ENCODE measurements at places on chromosomes 1 and 21.

GRCh38 chr1:12039164-12039525 lies 19.8 kb downstream of the MIIP start:
- DNase-seq = no peak

DNA sequence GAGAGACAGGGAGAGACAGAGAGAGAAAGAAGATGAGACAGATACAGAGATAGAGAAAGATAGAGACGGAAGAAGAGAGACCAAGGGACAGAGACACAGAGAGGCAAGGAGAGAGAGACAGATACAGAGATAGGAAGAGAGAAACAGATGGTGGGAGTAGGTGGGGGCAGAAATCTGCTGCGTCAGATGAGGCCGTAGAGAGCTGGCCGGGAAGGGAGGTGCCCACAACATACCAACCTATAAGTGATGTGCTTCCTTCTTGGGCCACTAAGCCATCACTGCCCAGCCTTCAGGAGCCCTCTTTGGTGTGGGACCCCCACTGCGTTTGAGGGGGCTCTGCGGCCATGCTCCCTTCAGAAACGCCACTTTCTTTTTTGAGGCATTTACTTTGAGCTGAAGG lies 307.6 kb upstream of the VAMP3 start:
- DNase-seq = no peak

DNA sequence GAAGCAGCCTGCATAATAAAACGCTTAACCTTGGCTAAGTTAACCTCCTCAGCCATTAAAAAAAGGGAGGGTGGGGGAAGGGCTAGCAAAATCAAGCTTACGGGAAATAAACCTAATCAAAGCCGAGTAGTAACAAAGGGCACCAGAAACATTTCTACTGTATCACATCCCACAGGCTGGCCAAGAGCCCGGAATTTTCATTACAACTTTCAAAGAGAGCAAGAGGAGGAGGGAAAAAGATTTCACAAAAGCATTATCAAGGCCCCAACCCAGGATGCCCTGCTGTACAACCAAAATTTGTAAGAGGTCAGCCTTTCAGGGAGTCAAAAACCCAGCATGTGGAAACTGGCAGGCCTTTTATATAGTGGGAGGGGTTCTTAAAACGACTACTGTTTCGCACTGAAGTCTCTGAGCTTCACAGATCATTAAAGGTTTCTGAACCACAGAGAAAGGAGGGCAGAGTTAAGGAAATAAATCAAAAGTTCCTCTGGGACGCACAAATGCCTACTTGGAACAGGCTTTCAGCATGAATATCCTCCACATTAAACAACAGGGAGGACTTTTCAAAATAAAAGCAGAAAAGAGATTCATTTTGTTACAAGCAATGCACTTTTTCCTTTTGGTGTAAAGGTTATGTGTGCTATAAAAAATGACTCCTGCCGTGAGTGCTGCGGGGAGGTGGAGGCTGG lies 90.4 kb downstream of the SLC45A1 start:
- peak; percentile 77 for DNase-seq

- DNase-seq = peak; percentile 15
Measured at GRCh38 chr1:198467342-198467741, 73.1 kb downstream of the ATP6V1G3 start.

DNA sequence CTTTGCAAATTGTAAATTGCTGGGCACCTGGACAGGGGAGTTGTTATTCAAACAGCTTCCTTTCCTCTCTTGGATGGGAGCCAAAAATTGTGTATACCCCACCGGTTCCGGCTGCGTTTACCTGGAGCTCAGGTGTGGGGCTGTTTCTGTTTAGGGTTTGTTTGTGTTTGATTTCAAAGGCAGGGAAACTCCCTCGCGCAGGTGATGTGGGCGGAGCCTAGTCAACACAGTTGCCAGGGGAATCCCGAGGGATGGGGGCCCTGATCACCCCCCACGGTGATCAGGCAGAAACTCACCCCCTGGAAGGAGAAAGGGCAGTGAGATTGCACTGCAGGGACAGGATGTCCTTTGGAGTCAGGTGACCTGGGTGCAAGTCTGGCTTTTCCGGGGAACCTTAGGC lies 28.3 kb downstream of the CDCP2 start:
- no peak for DNase-seq

DNA sequence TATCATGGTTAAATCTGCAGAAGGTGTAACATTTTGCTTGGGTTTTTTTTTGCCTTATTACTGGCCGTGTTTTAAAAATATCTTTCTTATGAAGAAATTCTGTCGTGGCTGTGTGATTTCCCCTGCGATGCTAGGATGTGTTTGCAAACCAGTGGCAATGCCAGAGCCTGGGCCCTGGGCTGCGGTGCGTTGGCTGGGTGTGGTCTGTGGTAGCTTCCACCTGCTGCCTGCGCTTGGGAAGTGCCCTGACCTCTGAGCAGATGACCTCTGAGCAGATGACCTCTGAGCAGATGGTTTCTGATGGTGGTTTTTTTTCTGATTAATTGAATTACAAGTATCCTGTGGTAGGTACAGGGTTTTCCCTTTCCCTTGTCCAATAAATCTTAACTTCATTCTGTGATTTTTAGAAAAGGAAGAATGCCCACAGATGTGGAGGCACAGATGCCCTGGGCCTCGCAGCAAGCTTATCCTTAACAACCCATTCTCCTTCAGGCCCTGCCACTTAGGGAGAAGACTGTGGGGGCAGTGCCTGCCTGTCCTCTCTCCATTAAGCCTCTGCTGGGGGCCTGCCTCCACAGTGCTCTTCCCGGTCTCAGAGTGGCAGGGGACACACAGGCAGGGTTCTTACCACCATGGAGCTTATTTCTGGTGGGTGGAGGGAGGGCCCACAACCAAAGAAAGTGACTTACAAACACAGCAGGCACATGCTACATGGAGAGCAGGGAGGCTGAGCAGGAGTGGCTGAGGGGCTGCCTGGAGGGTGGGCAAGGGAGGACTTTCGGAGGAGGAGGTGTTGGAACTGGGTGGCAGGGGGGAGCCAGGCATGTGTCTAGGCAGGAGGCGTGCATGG lies 81.7 kb downstream of the PCBP3 start:
- DNase-seq = no peak

- DNase-seq = no peak
Measured at GRCh38 chr1:45928486-45929205, 125.2 kb downstream of the MAST2 start.

- peak; percentile 94 for DNase-seq
Measured at GRCh38 chr1:16905110-16905867, 9.5 kb downstream of the RNU1-2 start.

GRCh38 chr1:154926201-154926600 lies 10.3 kb downstream of the PMVK start:
- no peak for DNase-seq

DNA sequence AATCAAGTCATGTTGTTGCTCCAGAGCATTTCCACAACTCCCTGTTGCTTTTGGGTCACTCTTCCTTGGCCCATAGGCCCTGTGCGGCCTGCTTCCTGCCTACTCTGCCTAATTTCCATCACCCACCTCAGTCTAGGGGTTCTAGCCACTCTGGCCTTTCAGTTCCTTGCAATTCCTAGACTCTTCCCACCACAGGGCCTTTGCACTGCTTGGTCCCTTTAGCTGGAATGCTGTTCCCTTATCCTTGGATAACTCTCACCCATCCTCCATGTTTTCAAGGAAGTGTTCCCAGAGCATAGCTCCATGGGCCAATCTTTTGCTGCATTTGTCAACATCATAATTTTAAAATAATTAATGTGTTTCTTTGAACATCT lies 18.7 kb downstream of the EPHB2 start:
- no peak for DNase-seq

DNA sequence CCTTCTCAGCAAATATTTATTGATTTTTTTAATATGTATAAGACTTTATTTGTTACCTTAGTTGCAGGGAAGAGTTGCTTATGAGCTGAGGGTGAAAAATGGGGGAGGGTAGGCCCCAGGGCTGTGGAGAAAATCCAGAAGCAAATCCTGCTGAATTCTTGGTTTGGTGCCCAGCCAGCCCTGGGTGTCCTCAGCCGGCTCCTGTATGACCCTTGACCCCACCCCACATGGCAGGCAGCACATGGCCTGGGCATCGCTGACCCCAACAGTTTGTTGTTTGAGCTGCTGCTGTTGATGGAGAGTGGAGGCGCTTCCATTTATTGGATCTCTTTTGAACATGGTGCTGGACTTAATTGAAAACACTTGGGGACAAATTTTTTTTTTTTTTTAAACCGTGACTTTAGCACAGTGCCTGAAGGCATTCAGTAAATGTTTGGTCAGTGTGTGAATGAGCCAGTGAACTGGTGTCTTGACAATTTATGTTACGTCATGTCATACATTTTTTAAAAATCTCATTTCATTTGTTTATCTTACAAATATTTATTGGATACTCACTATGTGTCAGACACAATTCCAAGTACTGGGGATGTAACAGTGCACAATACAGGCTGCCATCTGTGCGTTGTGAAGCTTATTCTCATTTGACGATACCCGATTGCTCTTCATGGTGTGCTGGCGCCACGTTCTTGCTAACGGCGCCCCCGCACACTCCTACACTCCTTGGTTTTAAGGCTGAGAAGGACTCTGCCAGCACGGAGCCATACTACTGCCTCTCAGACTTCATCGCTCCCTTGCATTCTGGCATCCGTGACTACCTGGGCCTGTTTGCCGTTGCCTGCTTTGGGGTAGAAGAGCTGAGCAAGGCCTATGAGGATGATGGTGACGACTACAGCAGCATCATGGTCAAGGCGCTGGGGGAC lies 98.8 kb downstream of the MTR start:
- no peak for DNase-seq

Measured in eye (tissue), 1 donor.